ENCODE measurements at places on chromosomes 7 and 10.

DNA sequence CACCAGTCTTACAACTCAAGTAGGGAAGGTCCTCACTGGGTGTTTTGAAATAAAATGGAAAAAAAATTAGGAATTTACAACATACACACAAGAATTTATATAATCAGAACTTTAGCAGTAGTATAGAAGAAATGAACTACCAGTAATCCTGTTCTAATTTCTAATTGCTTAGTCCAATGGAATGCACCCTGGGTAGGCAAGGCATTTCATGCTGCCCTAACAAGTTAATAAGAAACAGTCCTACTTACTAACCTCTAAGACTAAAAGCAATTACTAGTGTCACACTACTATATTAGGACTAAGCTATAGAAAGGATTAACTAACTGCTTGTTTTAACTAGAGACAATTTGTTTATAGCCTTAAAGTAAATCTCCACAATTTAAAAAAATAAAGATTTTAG is 158.1 kb downstream of the BTAF1 start:
- DNase-seq = no peak

GRCh38 chr7:87404674-87405073 is 59.2 kb downstream of the CROT start:
- no peak for DNase-seq

- no peak for DNase-seq
Observed at GRCh38 chr7:30596721-30597120, 2.0 kb downstream of the GARS1 start.

DNA sequence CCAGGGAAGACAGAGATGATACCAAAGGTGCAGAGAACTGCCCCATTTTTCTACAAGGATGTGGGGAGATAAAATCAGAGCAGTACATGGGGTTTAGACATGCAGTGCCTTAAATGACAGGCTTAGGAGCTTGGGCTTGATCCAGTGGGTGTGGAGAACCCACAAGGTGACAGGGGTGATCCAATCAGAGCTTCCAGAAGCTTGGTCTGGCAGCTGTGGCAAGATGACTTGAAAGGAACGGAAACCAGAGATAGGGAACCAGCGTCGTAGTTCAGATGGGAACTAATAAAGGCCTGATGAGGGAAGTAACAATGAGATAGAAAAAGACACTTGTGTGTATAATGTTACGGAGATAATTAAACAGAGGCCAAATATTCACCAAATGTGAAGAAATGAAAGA is 80.7 kb downstream of the SLC37A3 start:
- DNase-seq = no peak

DNA sequence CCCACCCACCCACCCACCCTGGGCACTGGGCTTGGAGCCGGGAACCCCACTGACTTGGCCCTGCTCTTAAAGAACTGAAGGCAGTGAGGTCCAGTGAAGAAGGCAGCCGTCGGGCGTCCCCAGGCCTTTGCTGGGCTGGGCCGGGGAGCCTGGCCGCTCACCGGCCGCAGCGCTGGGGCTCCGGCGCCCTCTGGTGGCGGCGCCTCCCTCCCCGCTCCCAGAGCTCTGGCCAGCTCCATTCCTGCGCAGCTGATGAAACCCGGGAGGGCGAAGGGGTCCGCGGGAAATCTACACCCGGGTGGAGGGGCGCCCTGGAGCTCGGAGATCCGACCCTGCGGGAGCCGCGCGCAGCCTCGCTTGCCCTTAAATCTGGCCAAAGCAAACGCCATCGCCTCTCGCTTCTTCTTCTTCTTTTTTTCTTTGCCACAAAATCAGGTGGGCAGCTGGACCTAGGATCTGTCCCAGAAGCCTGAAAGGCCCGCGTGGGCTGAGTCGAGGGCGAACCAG is 1.7 kb upstream of the CXCL12 start:
- peak; percentile 32 for DNase-seq

- DNase-seq = no peak
Observed at GRCh38 chr10:127854769-127855590, 37.8 kb downstream of the CLRN3 start.

GRCh38 chr7:8379264-8379663 is 54.1 kb upstream of the NXPH1 start:
- no peak for DNase-seq

GRCh38 chr10:113576852-113577251 is 24.0 kb downstream of the HABP2 start:
- peak; percentile 18 for DNase-seq

- DNase-seq = peak; percentile 22
Observed at GRCh38 chr10:102935939-102936605, 18.0 kb downstream of the CNNM2 start.

All from activated CD4-positive, alpha-beta memory T cell treated with anti-CD3 and anti-CD28 coated beads, Interleukin-2, amount 10 ng/mL, durations not matched to agents 7 days and 5 days (primary cell).